Right renal cortex interstitium (tissue), 3 donors: ENCODE measurements at places on chromosomes 7 and 10. TPM values are rescaled to one million over a fixed set of nuclear protein-coding genes. Genes with fewer than 3 reads are reported as not detected.

The TBC1D12 gene
- 21.1 TPM for polyA plus RNA-seq

The HMX2 gene
- polyA plus RNA-seq = 1.6 TPM

The LBX1 gene
- polyA plus RNA-seq = not detected

- no peak for DNase-seq
These were observed 210.9 kb downstream of the RNLS start for GRCh38 chr10:88372051-88372715.

DNA sequence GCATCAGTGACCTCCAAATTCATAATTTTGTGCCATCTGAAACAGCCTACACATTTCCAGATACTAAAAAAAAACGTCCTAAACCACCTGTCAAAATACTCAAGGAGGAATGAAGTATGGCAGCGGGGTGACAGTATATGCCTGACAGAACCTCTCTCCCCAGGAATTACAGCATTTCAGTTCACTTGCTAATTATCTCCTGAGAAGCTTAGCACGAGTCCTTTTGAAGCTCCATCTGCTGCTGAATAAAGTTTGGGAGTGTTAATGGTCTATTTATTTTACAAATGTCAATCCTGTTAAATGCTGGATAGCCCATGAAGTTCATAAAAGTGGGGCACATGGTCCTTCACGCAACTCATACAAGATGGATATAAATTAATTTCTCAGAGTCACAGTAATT, 29.4 kb upstream of the ANLN start:
- no peak for DNase-seq

DNA sequence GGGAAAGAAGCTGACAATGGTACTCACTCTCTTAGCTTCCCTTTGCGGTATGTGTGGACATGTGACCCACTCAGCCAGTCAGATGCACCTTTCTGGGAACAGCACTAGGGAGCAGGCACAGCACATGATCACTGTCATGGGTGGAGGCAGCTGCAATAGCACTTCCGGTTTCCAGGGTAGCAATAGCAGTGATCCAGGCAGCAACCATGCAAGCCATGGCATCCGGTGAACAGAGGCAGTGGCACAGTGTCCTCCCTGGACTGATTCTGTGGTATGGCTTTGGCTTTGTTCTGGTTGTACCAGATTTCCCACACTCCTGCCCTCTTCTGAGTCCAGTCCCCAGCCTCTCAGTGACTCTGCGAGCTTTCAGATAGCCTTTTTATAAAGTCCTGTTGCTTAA, 86.8 kb upstream of the NAMPT start:
- no peak for DNase-seq

DNA sequence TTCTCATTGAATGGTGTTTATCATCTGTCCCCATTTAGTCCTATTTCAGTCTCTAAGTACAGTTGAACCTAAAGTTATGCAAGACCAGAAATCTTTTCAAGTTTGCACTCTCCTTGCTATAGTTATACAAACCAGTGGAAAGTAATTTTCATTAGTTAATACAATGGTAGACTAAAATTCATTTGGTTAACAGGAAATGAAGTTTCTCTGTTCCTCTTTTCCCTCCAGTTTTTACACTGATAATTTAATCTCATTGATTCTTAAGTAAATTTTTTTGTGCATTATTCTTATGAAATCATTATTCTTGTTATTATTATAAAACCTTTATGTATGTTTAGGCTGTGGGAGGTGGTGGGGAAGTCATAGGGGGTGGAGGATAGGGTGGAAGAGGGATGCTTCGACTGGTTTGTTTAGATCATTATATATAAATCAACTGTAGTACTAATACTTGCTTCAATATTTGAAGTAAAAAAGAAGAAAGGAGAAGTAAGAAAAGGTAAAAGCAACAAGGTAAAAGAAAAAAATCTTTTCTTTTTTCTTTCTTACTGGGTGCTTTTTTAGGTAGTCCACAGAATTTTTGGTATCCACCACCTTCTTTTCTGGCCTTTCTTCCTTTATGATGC, 104.1 kb downstream of the GPR85 start:
- DNase-seq = no peak

DNA sequence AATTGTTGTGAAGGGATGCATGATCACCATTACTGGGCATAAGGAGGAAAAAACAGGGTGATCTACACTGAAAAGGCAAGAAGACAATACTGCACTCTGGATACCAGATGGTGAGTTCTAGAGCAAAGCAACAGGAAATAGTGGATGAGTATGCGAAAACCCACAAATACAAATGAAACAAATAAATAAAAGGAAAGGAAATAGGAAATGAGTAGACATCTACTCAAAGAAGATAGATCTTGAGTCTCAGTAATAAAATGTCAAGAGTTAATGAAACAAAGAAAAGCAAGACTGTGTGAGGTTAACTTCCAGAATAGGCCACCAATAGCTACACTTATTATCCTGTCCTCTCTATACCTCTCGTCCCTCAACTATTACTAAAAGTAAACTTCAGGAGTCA, 11.7 kb downstream of the ORC5 start:
- no peak for DNase-seq

- DNase-seq = no peak
These were observed 24.1 kb downstream of the SEMA3D start for GRCh38 chr7:85162721-85163120.

- DNase-seq = no peak
These were observed 145.3 kb downstream of the SEMA3A start for GRCh38 chr7:84049071-84049836.

DNA sequence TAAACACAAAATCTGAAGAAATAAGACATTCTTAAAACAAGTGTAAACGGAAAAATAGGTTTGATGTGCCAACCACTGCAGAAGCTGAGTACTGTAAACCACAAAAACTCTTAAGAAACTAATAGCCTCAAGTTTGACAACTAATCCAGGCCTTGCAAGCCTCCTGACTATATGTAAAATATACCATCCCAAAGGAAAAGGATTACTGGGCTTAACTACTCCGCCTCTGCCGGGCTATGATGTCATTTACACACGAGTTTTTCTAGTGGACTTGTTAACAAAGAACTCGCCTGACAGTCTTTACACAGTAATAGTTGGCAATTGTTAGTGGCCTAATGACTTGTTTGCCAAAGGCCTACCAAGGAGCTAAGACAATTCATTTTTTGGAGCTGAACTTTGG, 2.1 kb downstream of the KIF5B start:
- DNase-seq = no peak
